ENCODE measurements at places on chromosomes 2 and 18.
A peak's percentile ranks its signal among the peaks of the same experiment; 100 is the strongest.

- DNase-seq = no peak
Observed at GRCh38 chr2:197517150-197517549, 1.3 kb downstream of the MOB4 start.

- DNase-seq = no peak
Observed at GRCh38 chr2:120855855-120856405, 120.3 kb downstream of the GLI2 start.

DNA sequence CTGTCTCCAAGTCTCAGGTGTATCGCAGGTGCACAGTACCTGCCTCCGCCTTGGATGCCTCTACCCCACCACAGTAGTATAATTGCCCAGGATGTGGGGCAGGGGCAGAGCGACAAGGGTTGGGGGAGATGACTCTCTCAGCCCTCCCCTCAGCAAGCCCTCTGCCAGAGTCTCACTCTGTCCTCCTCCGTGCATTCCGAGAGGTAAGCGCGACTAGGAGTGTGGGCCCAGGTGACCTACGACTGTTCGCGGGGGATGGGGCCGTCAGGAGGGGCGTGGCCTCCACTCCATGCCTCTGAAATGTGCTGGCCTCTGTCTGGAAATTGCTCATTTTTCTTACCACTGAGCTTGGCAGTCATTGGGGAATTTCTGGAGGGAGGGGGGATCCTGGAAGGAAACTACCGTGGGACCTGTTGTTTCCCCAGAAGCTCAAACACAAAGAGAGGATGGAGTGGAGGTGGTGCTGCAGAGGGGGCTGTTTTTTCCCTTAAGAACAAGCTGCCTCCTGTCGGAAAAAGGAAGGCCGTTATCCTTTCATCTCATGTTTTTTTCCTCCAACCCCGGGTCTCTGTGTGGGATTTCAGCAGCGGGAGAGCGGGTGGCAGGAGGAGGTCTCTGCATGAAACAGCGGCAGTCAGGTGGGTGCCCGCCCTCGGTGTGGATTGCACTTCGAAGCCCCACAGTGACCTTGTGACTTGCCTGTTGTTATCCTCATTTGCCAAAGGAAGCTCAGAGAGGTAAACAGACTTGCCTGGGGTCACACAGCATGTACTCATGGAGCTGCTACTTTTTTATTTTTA, 13.0 kb upstream of the RALB start:
- DNase-seq = peak; percentile 91

GRCh38 chr2:230327418-230328154, 593 bp downstream of the SP140L start:
- DNase-seq = no peak

- DNase-seq = no peak
Observed at GRCh38 chr18:64713284-64713683, 564.4 kb upstream of the LINC00305 start.

GRCh38 chr18:49161627-49162026, 210.9 kb upstream of the SMAD7 start:
- DNase-seq = no peak
